ENCODE measurements at places on chromosomes 5 and 9.
A peak's percentile ranks its signal among the peaks of the same experiment; 100 is the strongest.

- no peak for DNase-seq
Measured at GRCh38 chr5:91135475-91136248, 247.5 kb downstream of the ARRDC3 start.

DNA sequence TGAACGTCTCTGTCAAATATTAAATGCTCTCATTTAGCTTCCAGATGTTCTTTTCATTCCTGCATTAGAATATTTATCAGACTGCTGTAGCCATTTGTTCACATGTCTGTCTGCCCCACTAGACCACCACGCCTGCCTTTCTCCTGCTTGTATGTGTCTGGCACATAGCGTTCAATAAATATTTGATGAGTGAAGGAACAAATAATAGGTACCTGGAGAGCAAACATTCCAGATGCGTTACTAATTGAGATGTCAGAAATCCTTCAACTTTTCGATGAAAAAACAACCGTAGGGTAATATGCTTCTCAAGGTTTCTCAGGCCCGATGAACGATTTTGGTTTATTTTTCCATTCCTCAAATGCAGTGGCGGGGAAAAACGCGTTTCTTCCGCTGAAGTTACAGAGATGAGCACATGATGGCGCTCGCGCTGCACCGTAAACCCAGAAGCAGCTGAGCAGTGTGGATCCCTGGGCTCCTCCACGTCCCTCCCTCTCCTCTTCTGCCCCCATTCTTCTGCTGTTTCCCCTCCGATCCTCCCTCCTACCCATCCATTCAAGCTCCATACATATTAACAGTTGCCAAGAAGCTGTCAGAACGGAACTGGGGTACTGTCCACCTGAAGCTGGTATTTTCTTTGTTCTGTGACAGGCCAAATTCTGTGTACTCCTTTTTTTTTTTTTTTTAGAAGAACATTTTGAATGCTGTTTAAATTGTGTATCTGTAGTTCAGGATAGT lies 245.4 kb downstream of the MPDZ start:
- DNase-seq = peak; percentile 67

DNA sequence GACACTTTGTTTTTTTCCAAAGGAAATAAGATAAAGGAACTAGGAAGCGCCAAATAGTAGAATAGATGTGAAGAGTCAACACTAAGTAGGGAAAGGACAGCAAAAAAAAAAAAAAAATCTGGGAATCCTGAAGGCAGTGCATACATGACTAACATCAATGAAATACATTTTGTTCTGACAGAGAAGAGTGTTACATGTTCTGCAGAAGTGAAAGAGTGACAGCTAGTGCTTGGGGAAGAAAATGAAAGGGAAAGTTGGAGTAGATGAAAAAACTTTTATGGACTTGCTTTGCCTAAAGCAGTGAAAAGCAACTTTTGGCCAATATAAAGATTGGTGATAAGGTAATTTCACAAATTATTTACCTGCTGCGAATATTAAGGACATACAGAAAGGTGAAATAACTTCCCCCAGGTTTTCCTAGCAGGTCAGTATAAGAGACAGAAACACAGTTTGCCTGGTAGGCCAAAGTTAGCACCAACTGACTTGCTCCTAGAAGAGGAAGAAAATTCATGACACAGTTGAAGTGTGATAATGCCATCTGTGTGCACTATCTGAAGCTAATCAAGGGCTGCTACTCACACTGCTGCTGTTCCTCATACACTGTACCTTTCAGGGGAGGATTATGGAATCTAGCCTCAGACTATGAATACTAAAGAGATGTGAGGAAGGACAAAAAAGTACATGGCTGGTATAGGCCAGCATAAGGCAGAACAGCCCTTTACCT lies 38.6 kb downstream of the RANBP6 start:
- DNase-seq = peak; percentile 46

- DNase-seq = no peak
Measured at GRCh38 chr5:4258170-4258569, 662.5 kb downstream of the IRX1 start.

GRCh38 chr9:123965801-123966686 lies 36.1 kb upstream of the DENND1A start:
- DNase-seq = no peak
